ENCODE measurements at places on chromosomes 5 and 9. TPM values are rescaled to one million over a fixed set of nuclear protein-coding genes. Genes with fewer than 3 reads are reported as not detected.

SMU1 gene
- 36.2 TPM for total RNA-seq

DNAJB5 gene
- total RNA-seq, result 3.3 TPM

CARD9 gene
- 0.13 TPM for total RNA-seq

GLRA1 gene
- not detected for total RNA-seq

PRDM9 gene
- total RNA-seq, result not detected
